ENCODE measurements at places on chromosomes 4 and X. TPM values are rescaled to one million over a fixed set of nuclear protein-coding genes. Genes with fewer than 3 reads are reported as not detected.

FAAH2 gene
- 0.14 TPM for total RNA-seq

SOX3 gene
- not detected for total RNA-seq

NPFFR2 gene
- total RNA-seq, result 6.1 TPM

F8A1 gene
- total RNA-seq, result 5.3 TPM

SPANXA1 gene
- not detected for total RNA-seq

GPC4 gene
- under 0.01 TPM for total RNA-seq

RBMXL3 gene
- total RNA-seq, result not detected

LANCL3 gene
- not detected for total RNA-seq

PPP2R2C gene
- total RNA-seq, result not detected

SLC2A9 gene
- total RNA-seq, result 0.43 TPM

IL2RG gene
- total RNA-seq, result 0.43 TPM

MAGEA2B gene
- not detected for total RNA-seq
